ENCODE measurements at places on chromosomes 13 and 19.

- DNase-seq: no peak
These were observed 64.3 kb downstream of the ZNF66 start for GRCh38 chr19:20840371-20840770.

DNA sequence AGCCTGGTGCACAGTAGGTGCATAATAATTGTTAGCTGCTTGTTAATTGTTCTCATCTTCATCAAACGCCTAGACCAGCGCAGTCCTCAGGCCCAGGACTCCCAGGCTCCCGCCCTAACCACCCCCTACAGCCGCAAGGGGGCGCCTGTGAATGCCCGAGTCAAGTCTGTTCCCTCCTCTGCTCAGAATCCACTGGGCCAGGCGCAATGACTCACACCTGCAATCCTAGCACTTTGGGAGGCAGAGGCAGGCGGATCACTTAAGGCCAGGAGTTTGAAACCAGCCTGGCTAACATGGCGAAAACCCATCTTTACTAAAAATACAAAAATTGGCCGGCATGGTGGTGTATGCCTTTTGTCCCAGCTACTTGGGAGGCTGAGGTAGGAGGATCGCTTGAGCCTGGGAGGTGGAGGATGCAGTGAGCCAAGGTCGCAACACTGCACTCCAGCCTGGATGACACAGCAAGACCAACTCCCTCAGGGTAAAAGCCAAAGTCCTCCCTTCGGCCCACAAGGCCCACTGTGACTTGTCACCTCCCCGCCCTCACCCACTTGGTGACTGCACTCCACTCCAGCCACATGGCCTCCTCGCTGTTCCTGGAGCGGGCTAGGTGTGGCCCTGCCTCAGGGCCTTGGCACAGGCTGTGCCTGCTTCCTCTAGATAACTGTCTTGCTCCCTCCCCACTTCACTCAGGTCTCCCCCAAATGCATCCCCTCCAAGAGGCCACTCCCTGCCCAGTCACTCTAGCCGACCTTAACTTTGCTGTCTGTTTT, 9.1 kb downstream of the ZNF653 start:
- peak; percentile 74 for DNase-seq

DNA sequence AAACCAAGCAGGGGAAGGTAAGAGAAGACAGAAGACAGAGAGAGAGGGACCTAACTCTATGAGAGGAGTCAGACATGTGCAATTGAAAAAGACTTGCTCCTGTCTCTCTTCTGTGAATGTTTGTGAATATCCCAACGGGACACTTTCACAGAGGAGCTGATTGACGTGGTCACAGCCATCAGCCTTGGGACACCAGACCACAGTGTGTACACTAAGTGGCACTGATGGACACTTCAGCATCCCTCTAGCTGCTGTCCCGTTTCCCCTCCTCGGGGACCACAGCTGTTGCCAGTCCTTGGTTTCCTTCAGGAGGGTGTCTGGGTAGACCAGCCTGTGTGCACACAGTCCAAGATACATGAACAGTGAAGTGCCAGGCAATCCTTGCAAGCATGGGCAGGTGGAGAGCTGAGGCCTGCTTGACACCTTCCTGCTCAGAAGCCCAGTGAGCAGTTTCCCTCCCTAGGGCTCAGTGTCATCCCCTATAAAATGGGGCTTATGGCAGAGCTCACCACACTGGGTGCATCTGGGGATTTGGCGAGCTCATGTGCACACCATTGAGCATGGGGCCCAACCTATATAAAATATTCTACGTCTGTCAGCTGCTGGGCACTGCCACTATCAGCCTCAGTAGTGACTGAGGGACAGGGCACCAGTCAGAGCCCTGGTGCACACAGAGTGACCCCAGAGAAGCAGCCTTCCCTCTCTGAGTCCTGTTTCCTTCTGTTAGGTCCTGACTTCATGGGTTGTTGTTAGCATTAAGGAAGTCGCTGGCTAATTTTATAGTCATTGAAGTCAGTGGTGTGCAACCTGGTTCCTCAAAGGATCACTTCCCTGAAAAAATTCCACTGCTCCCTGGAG, 4.3 kb upstream of the USF2 start:
- peak; percentile 3 for DNase-seq

GRCh38 chr19:50977626-50978025, 6.1 kb downstream of the KLK7 start:
- no peak for DNase-seq

- DNase-seq: peak; percentile 33
These were observed 95.2 kb downstream of the LRCH1 start for GRCh38 chr13:46648166-46648607.

DNA sequence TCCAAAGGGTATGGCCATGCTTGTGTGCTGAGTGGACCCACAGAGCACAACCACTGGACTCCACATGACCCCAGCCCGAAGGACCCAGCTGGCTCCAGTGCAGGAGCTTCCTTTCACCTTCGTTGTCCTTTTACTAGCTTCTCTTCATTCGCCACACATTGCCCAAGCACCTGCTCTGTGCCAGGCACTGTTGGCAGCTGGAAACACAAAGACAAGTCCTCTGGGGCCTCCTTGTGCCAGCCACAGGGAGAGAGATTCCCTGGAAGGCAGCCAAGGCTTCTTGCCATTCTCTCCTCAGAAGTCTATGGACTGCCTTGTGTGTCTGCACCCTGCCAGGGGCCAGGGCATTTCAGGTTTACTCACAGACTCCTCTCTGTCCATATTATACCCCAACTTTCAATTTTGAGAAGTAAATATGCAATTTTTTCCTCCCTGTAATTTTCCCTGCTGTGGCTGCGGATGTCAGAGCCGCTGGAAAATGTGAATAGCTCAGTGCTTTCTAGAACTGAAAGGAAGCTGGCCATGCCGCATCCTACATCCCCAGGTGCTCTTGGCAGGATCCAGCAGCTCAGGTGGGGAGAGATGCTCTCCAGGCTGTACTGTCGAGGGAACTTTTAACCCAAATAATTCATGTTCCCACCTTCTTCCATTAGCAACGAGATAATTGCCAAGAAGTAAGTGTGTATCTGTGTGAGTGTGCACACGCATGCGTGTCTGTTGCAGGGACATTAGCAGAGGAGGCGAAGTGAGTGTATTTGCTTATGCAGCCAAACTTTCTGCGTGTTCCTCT, 57.2 kb downstream of the CHST8 start:
- no peak for DNase-seq

DNA sequence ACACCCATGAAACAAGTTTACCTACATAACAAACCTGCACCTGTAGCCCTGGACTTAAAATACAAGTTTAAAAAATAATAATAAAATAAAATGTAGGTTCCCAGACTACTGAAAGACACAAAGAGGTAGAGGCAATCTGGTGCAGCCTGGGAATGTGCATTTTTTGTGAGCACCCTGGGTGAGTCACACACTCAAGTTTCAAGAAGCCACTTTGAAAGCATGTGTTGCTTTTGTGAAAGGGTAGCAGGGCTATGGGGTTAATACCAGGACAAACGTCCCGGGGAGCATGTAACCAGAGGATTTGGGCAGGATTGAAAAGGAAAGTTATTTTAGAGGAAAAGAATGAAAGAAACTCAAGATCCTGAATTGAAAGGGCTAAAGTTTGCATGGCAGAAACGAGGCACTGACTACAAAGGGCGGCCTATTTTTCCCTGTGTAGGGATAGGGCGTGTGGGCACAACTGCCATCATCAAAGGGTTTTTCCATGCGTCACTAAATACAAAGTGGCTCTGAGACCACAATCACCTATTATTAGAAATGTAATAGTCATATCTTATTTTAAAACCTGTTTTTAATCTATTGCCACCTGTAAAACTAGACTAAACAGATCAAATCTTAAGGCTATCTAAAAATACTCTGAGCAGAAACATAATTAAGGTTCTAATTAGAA, 314.9 kb downstream of the COG6 start:
- no peak for DNase-seq

Data from activated naive CD4-positive, alpha-beta T cell treated with anti-CD3 and anti-CD28 coated beads for 36 hours (primary cell).